Activated CD8-positive, alpha-beta T cell treated with anti-CD3 and anti-CD28 coated beads for 36 hours (primary cell): ENCODE measurements at places on chromosomes 12 and 14.

DNA sequence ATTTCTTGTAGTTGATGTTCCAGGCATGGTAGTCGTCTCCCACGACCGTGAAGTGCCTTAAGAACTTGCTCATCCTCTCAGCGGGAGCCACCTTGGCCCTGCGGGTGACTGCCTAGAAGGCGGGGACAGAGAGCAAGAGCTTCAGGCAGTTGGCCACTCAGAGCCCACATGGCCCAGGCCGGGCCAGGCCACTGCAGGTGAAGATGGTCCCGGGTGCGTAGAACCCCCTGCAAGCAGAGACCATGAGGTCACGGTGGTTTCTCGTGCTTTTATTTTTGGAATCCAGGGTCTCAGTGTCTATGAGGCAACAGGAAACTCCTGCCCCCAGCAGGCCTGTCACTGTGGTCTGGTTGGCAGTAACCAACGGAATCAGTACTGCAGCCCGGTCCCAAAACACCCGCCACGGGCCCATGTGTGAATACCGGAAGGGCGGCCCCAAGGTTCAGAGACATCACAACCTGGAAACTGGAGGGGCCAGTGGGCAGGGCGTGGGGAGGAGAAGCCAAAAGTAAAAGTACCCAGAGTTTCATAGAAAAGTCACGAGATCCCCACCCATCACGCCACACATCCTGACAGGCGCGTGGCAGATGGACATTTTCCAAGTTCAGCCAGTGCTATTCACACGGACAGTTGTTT, 27.5 kb downstream of the HVCN1 start:
- peak; percentile 91 for DNase-seq

GRCh38 chr14:20714593-20715250, 26.2 kb downstream of the ANG start:
- no peak for DNase-seq

GRCh38 chr12:93657071-93657470, 20.1 kb upstream of the CRADD start:
- no peak for DNase-seq

- DNase-seq = peak; percentile 62
Measured at GRCh38 chr12:64714551-64714968, 44.6 kb downstream of the GNS start.

DNA sequence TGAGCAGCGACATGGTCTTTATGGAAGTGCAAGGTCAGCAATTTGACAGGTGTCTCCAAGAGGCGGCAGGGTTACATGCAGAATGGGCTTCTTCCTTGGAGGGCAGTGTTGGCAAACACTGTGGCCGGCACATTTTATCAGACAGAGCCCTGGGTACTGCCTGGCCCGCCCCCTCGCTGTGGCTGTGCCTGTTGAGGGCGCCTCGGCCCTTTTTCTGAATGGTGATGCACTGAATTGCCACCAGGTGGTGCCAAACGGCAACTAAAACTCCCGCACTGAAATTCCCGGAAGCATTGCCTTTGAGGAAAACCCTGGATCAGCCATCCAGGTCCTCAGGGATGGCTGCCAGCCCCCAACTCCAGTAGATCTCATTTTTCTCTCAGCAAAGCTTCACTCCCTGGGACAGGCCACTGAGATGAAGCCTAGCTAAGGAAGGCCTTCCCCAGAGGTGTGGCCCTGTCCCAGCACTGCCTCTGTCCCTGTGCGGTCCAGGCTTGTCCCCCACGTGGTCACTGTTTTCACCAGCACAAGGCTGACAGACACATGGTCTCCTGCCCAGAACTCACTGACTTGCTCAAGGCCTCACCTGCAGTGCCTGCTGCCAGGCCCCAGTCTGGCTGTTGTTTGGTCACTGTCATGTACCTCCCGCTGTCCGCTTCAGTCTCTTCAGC, 73.6 kb downstream of the TESC start:
- DNase-seq = peak; percentile 63

DNA sequence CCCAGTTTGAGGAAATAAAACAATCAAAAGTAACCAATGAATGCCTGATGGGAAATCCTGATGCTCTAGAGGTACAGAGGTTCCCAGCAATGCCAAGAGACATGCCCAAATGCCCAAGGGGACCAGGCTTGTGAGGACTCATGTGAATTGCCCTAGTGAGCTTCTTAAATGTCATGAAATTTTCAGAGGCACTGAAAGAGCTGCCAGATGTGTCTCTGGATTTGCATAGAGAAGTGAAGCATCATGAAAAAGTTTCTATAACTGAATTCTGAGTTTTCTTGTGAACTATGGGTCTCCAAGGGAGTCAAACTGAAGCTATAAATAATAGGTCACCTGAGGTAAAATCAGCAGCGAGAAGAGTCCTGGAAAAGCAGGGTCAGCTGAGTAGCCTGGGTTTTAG, 9.9 kb downstream of the PTPRR start:
- DNase-seq = no peak

- no peak for DNase-seq
Measured at GRCh38 chr14:90985601-90986242, 74.7 kb downstream of the RPS6KA5 start.

DNA sequence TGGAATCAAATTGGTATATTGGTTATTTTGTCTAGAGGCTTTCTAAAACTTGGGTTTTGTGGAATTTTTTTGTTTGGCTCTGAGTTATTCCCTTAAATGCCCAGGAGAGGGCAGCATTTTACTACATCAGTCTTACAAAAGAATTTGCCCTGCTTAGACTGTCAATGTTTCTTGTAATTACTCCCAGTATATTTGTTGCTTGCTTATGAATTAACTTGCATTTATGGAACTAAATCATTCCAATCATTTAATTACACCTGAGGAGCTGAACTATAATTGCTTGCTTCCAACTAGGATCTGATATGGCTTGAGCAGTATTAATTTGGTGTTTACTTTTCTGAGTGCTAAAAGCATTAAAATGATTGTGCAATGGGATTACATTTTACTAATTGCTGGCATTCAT, 48.7 kb downstream of the MIPOL1 start:
- DNase-seq = no peak

GRCh38 chr12:108311605-108312004, 27.5 kb downstream of the CMKLR1 start:
- DNase-seq = no peak

DNA sequence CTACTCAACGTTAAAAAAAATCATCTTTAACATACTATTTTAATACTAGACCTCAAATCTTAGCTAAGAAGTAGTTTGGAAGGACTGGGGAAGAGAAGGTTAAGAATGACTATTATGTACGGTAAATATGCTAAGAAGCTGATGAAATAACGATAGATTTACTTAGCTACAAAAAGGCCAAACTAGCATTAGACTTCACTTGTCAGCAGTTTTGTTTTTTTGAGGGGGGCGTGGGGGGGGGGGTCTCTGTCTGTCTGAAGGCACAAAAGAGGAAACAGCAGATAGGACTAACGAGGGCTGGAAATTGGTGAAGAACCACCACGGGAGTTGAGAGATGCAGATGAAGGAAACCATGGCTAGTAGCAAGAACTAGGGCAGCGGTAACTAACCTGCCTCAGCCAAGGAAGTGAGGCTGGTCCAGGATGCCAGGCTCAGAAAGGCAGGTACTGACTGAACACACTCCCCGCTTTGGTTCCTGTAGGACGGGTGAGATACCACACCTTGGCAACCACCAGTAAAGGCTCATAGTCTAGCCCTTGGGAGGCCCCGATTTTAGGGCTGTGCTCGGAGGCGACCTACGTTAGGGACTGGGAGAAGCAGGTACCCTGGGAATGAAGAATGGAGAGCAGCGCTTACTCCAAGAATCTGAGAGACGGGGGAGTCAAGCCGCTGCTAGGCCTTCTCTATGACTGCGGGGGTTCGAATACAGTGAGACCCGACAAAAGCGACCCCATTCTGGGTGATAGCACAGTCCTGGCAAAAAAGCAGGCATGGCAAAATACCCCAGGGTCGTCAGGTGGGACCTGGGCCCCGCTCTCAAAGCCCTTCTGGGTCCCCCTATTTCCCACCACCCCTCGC, 675 bp downstream of the NEDD8 start:
- peak; percentile 47 for DNase-seq

GRCh38 chr14:63777024-63777423, 49.2 kb upstream of the SGPP1 start:
- no peak for DNase-seq

- DNase-seq = no peak
Measured at GRCh38 chr12:66044731-66045130, 85.8 kb downstream of the LLPH start.

DNA sequence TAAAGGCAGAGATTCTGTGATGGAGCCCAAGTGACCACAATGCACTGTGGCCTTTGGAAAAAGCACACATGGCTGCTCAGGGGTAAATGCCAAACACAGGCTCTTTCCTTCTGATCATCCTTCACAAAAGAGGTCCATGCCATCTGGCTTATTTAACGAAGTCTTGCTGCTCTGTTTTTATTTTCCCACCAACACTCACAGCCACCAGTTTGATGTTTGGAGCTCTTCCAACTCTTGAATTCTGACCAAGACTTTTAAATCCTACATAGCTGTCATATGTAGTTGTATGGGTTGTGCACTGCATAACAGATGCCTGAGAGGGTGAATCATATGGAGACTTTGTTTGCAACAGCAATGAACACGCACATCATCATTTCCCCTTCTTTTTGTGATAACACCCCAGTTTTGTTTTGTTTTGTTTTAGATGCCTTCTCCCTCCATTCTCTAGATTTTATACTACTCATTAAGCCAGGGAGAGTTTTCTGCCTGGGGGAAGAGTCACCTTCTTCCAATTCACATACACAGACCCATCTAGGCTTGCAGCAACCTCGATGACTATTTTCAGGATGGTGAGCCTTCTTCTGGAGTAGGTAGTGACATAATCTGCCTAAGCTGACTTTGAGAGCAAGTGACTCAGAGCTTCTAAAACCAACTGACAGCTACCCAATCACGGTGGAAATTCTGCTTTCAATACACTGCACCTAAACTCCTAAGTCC, 145.2 kb upstream of the WSCD2 start:
- no peak for DNase-seq

- DNase-seq = peak; percentile 6
Measured at GRCh38 chr14:93655078-93655750, 133.1 kb downstream of the PRIMA1 start.

DNA sequence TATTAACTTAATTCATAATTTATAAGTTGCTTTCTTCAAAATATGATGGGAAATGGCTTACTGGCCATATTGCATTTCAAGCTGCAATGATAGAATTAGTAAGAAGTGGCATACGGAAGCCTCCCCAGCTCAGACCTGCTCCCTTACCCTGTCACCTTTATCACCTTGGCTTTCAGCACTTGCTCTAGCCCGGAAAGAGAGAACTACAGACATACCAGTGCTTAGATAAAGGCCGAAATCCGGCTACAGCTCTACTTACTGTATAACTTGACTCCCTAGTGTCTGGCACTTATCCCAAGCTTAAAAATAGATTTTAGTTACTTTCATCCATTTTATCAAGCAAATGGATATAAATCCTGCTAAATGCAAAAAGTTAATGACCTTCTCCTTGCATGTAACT, 42.5 kb downstream of the PKP2 start:
- no peak for DNase-seq

GRCh38 chr12:116495260-116495659, 63.9 kb upstream of the MAP1LC3B2 start:
- DNase-seq = no peak

DNA sequence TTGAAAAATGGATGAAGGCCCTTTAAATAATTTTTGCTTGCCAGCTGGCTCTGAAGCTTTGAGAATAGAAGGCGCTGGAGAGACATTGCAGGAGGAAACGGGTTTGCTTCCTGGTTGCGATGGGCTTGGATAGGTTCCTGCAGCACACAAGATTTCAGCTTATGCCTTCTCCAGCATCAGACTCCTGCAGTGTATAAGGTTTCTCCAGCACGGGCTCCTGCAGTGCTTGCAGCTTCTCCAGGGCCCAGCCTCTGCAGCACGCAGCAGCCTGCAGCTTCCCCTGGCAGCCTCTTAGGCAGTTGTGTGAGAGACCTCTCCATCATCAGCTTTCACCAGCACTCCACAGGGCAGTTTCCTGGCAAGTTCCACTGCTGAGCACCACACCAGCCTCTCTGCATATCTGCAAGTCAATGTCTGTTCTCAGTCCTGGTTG, 78.7 kb upstream of the ZDHHC17 start:
- DNase-seq = no peak
